Stimulated activated CD8-positive, alpha-beta memory T cell treated with anti-CD3 and anti-CD28 coated beads, Interleukin-4, amount 100 ng/mL, for 24 hours (primary cell): ENCODE measurements at places on chromosomes 1 and 21.

DNA sequence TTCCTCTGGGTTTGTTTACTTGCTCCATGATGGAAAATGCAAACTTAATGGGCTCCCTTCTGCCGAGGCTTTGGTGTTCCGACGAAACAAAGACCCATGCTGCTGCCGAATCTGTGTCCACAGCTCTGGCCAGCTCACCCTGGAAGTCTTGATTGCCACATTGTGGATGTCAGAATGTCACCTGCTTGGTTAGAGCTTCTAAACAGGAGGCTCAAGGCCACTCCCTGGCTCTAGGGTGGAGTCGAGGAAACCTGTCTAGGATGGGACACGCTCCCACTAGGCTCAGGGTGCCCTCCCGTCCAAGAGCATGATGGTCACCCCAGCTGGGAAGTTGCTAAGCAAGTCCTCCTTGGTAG, 279.3 kb upstream of the VAMP3 start:
- no peak for DNase-seq

GRCh38 chr1:22627331-22627730, 9.1 kb upstream of the C1QA start:
- no peak for DNase-seq

- DNase-seq, result no peak
Measured at GRCh38 chr1:234256359-234256758, 116.9 kb upstream of the COA6 start.

DNA sequence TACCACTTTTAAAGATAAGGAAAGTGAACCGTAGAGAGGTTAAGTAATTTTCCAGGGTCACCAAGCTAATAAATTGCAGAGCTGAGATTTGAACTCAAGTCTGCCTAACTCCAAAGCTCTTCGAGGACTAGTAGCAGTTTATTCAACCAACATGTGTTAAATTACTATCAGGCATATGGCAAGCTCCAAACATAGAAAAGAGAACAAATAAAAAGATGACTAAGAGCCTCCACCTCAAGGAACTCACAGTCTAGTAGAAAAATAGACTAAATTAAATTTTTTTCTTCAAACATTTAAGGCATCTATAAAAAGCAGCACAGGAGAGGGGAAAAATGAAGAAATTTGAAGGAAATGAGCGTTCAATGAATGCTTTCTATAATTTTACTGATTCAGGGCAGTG, 22.2 kb downstream of the SLC9C2 start:
- no peak for DNase-seq

GRCh38 chr1:236009857-236010256, 55.0 kb downstream of the NID1 start:
- DNase-seq, result no peak

DNA sequence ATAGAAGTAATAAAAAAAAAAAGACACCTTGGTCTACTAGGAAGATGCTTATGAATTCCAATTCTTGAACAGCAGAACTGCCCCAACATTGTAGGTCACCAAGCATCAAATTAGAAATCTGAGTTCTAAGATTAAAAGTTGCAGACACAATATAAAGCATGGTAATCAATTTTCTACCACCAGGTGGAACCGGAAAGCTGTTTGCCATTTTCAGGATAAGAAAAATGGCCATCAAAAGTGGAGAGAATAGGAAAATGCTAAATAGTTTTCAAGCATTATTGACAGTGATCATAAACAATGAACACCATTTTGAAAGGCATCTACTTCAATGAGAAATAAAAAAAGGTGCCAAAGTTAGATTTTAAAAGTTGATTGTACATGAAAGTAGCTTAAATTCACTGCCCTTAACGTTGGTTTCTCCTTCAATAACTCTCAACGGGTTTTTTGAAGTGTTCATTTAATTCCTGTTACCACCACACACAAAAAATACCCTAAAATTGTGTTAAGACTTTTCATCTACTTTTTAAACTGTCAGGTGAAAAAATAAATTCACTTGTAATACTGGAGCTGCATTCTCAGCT, 252.9 kb downstream of the KCNT2 start:
- DNase-seq, result no peak

- no peak for DNase-seq
Measured at GRCh38 chr1:76115171-76115570, 40.6 kb downstream of the ST6GALNAC3 start.

GRCh38 chr1:198500096-198500495, 40.4 kb downstream of the ATP6V1G3 start:
- no peak for DNase-seq

DNA sequence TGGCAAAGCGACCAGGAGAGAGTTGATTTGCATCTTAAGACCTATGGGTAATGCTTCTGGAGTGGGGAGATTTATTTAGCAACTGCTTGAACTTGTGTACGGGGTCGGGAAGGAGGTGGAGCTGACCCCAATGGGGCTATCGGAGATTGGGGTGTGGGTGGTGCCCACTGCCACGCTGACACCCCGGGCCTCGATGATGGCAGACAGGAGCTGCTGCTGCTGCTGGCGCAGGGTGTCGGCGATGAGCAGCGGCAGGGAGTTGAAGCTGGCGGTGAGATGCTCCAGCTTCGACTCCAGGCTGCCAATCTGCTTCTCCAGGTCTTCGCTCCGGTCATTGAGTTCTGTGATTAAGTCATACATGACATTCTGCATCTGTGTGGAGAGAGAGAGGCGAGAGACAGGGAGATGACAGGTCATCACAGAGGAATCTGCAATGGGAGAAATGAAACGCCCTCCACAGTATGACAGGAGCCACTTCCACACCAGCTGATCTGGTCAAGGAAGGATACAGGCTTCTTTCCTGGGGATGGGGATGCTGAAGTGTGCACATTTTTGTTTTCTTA, 100.0 kb upstream of the ADAR start:
- no peak for DNase-seq

DNA sequence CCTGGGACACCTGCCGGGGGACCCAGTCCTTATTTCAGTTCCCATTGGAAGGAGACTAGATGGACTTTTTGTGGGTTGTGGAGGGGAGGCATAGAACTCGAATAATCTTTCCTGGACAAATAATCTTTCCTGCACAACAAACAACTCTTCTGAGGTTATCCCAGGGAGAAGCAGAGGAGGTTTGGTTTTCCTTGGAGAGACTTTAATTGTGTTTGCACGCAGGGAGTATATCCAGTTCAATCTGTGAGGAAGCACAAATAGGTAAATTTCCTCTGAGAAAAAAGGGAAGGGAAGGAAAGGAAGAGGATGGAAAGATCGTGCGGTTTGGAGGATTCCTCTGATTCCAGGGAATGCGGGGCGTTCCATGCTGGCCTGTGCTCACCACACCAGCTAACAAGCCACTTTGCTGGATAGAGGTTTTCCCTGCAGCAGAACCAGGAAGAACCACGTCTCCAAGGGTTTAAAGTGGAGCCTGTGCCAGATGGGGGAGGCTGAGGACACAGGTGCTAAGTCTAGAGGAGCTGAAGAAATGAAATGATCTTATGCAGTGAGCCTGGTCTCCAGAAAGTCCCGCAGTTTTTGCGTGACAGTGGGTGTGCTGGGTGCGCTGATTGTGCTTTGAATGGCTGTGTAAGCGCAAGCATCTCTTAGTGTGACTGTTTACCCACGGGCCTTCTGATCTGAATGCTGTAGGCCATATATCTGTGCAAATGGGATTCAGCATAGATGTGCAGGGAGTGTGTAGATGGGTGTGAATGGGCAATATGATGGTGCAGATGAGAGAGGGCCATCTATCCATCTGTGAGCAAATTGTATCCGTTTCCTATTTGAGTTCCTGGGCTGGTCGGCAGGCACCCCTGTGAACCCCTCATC, 7.6 kb downstream of the PAX7 start:
- no peak for DNase-seq

DNA sequence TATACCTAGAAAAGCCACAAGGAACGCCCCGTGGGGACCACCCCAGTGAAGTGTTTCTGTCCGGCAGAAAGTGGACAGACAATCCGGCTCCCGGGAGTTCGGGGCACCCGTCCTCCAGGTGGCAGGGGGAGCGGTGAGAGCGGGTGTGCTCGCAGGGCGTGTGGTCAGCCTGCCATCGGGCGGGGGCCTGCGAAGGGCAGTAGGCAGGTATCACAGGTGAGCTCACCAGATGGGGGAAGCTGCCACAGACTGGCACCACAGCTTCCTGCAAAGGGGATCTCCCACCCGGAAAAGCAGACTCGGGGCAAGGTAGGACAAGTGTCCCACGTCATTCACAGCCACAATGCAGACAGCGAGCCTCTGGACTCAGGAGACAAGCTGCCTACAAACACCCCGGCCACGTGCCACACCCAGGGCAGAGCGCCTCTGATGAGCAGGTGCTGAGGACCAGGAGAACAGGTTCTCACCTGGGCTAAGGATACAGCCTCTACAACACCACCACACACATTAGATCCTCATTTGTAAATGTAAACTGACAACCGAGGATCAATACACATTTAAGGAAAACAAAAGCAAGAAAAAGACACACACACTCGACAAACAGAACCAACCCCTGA, 36.4 kb downstream of the VPS26C start:
- no peak for DNase-seq

DNA sequence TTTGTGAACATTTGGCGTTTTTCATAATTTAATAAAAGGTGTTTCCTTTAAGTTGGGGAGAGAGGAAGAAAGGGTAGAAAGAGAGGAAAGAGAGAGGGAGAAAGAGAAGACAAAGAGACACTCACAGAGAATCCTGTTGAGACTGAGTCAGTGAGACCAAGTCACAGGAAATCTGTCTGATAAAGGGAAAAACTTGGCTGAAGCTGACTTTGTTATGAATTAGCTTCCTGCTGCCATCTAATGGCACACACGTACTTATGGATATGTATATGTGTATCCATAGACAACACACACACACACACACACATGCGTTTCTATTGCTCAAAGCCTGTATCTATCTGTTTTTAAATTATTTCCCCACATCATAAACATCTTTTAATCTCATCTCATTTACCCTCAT, 42.5 kb upstream of the DISC1 start:
- no peak for DNase-seq

DNA sequence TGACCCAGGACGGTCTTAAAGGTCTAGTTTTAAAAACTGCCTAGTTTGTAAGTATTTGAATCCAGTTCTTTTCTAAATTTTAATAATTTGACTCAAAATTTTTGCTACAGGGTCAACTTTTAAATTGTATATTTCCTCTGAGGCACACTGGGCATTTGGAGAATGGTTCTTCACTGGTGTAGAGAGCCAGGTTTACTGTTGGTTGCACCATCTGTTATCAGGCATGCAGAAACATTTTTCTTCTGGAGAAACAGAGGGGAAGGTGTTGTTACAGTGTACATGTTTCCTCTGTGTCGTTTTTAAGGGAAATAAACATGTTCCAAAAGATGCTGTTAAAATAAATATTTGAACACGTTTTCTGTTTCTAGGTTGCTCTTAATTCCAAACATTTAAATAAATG, 39.0 kb upstream of the RWDD3 start:
- no peak for DNase-seq

- DNase-seq, result no peak
Measured at GRCh38 chr1:208047975-208048374, 137.1 kb upstream of the CD34 start.

DNA sequence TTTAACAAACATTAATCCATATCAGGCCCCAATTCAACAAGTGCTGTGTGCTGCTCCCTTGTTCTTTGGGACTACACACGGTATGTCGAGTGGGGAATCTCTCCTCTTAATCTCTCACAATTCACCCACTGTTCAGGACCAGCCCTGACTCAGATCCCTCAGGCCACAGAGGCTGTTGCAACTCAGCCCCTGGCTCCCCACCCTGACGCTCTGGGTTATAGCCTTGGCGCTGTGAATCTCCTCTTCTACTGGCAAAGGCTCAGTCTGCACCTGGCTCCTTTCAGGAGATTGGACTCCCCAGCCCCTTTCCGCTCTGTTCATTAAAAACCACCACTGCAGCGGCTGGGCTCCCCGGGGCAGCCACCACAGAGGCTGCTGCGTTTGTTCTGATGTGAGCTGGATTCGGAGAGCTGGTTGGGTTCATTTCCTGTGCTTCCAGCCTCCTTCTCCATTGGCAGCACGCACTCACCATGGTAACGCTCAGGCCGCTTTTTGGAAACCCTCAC, 13.0 kb downstream of the CAPN8 start:
- DNase-seq, result no peak

- DNase-seq, result no peak
Measured at GRCh38 chr1:53871773-53872484, 17.7 kb downstream of the YIPF1 start.

GRCh38 chr1:219708919-219709543, 96.1 kb upstream of the ZC3H11B start:
- DNase-seq, result no peak

DNA sequence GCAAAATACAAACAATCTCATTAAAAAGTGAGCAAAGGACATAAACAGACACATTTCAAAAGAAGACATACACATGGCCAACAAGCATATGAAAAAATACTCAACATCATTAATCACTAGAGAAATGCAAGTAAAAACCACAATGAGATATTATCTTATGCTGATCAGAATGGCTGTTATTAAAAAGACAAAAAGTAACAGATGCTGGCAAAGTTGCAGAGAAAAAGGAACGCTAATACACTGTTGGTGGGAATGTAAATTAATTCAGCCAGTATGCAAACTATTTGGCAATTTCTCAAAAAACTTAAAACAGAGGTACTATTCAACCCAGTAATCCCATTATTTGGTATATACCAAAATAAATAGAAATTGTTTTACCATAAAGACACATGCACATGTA, 32.2 kb upstream of the TNFSF18 start:
- no peak for DNase-seq

DNA sequence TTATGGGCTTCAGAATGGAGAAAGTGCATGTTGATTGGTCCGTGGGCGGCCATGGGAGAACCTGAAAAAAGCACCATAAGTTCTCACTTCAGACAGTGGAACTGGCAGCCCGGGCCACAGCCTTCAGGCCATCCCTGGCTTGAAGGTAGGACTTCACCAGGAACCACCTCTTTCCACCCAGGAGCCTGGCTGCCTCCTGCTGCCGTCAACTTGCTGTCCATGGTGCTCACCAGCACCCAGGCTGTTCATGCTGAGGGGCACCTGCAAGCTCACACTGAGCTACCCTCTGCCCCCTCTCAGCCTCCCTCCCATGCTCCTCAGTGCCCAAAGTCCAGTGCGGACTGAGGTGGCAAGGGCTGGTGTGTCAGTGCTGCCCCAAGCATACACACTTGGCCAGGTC, 12.9 kb upstream of the FNBP1L start:
- no peak for DNase-seq

DNA sequence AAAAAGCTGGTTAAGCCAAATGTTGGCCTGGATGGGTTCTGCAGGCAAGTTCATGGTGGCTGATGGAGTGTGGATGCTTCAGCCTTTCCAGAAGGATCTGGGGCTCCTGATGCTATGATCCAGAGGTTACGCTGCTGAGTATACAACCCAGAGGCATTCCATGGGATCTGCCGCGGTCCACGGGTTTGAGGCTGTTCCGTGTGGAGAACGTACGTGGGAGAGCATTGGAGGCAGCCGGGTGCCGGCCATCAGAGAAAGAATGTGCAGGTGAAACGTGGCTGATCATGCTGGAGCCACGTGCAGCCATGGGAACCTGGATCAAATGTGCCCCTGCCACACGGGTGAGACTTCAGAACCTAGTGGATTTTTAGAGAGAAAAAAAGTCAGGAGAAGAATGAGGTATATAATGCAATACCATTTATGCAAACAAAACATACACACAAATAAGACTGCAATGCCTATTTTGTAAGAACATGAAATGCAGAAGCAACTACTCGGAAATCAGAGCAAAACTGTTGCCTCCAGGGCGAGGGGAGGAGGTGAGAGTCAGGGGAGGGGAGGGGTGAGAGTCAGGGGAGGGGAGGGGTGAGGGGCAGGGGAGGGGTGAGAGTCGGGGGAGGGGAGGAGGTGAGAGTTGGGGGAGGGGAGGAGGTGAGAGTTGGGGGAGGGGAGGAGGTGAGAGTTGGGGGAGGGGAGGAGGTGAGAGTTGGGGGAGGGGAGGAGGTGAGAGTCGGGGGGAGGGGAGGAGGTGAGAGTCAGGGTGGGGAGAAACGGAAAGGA, 116.5 kb upstream of the C1orf174 start:
- no peak for DNase-seq
